ENCODE measurements at places on chromosomes 7 and 10.

GRCh38 chr7:74454925-74455288 lies 1.2 kb downstream of the GTF2IRD1 start:
- DNase-seq, result no peak

- DNase-seq, result no peak
These were observed 458.6 kb downstream of the PLXNA4 start for GRCh38 chr7:132117636-132118035.

DNA sequence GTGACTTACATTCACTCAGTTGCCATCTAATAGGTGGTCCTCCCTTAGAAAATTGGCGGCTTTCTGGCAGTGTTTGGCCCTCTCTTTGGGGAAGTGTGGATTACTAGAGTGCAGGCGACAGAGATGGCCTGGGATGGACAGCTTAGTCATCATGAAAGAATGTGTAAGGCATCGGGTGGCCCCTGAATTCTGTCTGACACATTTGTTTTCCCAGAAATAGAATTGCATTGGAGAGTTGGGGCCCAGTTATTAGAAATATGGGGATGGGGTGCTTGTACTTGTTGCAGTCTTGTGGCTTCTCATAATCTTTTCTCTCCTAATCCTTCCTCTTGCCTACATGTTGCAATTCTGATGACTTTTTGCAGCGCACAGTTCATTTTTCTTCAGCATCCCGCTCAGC lies 13.8 kb downstream of the TCF7L2 start:
- DNase-seq, result no peak

- DNase-seq, result no peak
These were observed 305.8 kb downstream of the KIF20B start for GRCh38 chr10:90007226-90007625.

DNA sequence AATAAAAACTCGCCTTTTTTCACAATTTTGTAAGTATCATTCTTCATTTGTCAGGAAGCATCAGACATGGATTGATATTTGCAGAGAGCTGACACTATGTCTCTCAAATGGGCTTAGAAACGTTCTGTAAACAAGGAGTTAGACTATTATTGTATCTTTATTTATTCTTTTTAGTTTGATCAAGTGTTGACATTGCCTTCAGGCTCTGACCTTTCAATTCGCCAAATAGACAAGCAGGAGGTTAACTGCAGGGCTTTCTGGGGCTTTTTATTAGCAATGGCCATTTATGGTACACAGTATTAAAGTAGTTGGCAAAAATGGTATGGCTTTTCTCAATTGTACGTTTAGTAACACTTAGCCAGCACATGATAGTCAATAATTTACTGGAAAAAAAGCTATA lies 221.7 kb downstream of the ZWINT start:
- DNase-seq, result no peak

DNA sequence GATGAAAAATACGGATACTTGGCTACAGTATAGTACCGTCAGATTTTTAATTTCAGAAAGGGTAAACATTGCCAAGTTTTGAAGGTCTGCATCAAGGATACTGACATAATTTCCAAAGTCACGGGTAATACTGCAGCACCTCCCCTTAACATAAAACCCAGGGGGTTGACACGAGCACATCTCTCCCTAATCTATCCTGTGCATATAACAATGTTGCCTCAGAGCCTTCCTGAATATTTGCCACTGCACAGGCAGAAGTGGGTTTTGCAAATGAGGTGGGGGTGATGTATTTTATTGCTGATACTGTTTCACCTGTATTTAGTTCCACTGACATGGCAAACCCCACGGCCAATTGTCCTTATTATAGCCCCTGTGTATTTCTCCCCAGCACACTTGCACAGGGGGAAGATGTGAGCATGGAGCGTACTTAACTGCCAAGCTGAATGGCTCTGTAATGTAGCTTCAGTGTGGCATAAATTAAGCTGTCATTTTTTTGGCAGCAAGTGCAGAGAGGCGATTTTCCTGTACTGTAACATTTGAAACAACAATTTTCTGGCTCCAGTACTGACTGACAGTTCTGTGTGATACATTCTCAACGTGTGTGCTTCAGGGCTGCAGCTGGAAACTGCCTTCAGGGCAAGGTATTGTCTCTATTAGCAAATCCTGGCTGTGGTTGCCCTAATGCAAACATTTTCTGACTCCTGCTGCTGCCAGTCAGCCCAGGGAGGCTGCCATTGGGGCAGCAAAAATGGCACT lies 299.6 kb upstream of the SP4 start:
- DNase-seq, result no peak

DNA sequence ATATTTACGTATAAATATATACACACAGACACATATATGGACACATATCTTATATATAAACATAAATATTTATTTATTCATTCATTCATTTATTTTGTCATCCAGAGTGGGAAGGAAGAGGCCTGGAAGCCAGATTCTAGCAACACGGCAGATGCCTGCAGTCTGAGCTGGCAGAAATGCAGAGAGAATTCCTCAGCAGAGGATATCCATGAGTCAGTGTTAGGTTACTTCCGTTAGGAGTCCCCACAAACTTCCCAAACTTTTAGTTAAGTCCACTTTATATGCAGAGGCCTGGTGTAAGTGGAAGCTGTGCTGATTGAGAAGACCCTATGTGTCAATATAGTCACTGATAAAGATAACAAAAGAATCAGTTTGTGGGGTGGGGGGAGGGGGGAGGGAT lies 89.6 kb downstream of the PPP1R17 start:
- no peak for DNase-seq

DNA sequence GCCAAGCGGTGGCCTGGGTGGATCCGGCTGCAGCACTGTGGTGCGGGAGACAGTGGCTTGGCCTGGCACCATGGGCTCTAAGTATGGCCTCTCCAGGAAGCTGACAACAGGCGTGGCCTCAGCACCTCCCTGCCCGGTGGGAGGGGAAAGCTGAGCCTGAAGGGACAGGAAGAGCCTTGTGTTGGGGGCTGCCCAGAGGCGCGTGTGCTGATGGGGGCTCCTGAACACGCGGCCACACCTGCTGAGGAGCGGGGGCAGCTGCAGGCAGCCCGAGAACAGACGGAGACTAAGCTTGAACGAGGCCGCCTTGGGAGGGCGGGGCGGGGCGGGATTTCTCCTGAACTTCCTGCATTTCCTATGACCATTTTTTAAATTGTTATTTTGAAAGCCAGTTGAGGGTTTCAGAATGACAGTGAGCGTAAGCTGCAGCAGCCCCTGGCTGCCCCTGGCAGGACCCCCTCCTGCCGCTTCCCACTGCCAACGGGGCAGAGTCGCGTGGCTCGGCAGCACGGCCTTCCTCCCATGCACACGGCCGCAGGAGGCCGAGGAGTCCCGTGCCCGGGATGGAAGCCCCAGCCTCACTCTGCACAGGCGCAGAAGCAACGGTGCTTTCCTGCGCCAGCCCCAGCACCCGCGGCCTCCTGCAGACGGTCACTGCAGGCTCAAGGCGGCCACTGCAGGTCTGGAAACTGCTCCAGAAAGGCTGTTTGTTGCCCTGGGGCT lies 43.2 kb downstream of the DPYSL4 start:
- no peak for DNase-seq

- no peak for DNase-seq
These were observed 29.5 kb downstream of the GRIFIN start for GRCh38 chr7:2446676-2447075.

GRCh38 chr10:69179089-69179742 lies 818 bp upstream of the SUPV3L1 start:
- DNase-seq, result peak; percentile 57

GRCh38 chr7:22823142-22823497 lies 471 bp upstream of the TOMM7 start:
- no peak for DNase-seq

GRCh38 chr7:23055582-23056178 lies 41.8 kb upstream of the HYCC1 start:
- peak; percentile 45 for DNase-seq

- DNase-seq, result no peak
These were observed 89.6 kb downstream of the DNAJB9 start for GRCh38 chr7:108659261-108659660.

GRCh38 chr7:12481722-12482121 lies 78.1 kb upstream of the VWDE start:
- no peak for DNase-seq

DNA sequence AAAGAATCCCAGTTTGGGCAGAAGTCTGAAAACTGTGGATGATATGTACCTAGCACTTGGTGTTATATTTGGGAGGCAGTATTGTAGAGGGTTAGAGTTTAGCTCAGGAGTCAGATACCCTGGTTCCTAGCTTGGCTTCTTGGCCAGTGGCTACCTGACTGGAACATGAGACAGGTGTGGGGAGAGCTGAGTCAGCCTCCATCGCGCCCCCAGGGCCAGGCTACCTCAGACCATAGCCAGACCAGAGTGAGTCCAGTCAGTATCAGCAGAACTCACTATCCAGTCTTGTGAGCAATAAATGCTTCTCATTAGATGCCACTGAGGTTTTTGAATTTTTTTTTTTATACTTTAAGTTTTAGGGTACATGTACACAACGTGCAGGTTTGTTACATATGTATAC lies 26.0 kb downstream of the CYP3A5 start:
- DNase-seq, result no peak

All from effector memory CD8-positive, alpha-beta T cell (primary cell).